Hepatocyte (in vitro differentiated cells): ENCODE measurements at places on chromosomes 5 and 9. TPM values are rescaled to one million over a fixed set of nuclear protein-coding genes. Genes with fewer than 3 reads are reported as not detected.

Gene PCDHB9
- total RNA-seq = 1.2 and 2.3 TPM in 2 replicates

Gene SPINK4
- not detected in 2 replicates for total RNA-seq

Gene PCDHGA3
- total RNA-seq = not detected in 2 replicates

Gene ECSCR
- 0.27 and 2.2 TPM in 2 replicates for total RNA-seq

Gene IFNA21
- not detected in 2 replicates for total RNA-seq

Gene GRAMD2B
- total RNA-seq = 24.4 and 32.5 TPM in 2 replicates

Gene SH3RF2
- 32.0 and 35.1 TPM in 2 replicates for total RNA-seq

Gene NR4A3
- 2.2 and 2.4 TPM in 2 replicates for total RNA-seq

Gene AQP7
- total RNA-seq = 8.5 and 11.2 TPM in 2 replicates

Gene PGGT1B
- total RNA-seq = 14.1 and 16.8 TPM in 2 replicates

Gene THBS4
- 0.48 and 0.80 TPM in 2 replicates for total RNA-seq
